ENCODE measurements at places on chromosomes 1 and 21.

DNA sequence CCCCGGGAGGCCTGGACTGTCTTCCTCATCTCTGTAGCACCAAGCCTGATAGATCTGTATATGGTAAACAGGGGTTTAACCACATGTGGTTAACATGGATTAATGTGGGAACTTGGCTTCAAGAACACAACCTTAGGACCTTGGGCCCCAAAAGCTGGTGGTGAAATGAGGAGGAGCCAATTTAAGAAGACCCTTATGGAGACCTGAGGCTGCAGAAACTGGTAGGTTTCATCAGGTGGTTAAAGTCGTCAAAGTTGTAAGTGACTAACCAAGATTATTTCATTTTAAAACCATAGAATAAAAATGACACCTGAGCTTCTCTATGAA lies 14.0 kb downstream of the THEMIS2 start:
- peaks cover 20% of the 10 kb centered on the region for H3K36me3 ChIP-seq
- H3K4me3 ChIP-seq: no peak overlapping the region
- H3K4me1 ChIP-seq: no peaks in the 10 kb centered on the region
- H3K27ac ChIP-seq: no peak overlapping the region
- DNase-seq: no peak

DNA sequence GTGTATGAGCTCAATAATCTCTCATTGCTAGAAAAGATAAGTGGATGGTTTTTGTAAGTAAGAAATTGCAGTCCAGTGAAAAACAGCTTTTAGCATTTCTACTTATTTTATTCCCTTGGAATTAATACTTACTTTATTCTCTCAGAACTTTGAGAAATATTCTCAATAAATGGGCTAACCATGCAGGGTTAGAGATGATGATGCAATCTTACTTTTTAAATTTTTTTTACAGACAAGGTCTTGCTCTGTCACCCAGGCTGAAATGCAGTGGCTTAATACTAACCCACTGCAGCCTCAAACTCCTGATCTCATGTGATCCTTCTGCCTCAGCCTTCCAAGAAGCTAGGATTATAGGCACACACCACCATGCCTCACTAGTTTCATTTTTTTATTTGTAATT lies 440.8 kb upstream of the ZP4 start:
- peaks cover 8% of the 10 kb centered on the region for H3K4me1 ChIP-seq
- no peak for DNase-seq
- H3K27me3 ChIP-seq: no peaks in the 10 kb centered on the region
- no peaks in the 10 kb centered on the region for H3K36me3 ChIP-seq
- no peak overlapping the region for H3K4me3 ChIP-seq

DNA sequence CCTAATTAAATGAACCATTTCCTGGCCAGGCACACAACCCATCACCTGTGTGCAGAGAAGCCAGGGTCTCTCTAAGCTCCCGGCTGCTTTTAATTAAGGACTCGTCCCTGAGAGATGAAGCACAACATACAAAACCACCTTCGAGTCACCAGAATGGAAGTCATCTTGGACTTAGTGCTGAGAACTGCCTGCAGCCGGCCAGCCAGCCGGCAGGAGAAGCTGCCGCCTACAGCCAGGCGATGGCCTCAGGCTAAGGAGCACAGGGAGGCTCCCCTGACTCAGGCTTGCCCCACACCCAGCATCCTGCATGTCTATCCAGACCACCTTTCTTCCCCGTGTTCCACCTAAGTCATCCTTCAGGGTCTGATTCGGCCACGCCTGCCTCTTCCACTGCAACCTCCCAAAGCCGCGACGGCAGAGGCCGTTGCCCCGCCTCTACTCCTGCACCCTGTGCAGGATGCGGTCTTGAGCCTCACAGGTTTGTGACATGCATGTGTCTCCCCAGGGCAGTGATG lies 83.6 kb downstream of the SLC66A1 start:
- H3K27ac ChIP-seq: peak overlapping the region; percentile 67
- H3K4me3 ChIP-seq: no peak overlapping the region
- H3K27me3 ChIP-seq: no peaks in the 10 kb centered on the region
- peak; percentile 92 for DNase-seq

GRCh38 chr1:221696718-221697461 lies 45.0 kb downstream of the DUSP10 start:
- H3K27me3 ChIP-seq: no peaks in the 10 kb centered on the region
- peaks cover 36% of the 10 kb centered on the region for H3K4me1 ChIP-seq
- DNase-seq: no peak
- H3K4me3 ChIP-seq: no peak overlapping the region

- no peaks in the 10 kb centered on the region for H3K36me3 ChIP-seq
- peak overlapping the region; percentile 75 for H3K4me3 ChIP-seq
- no peaks in the 10 kb centered on the region for H3K27me3 ChIP-seq
- DNase-seq: peak; percentile 98
- peak overlapping the region; percentile 18 for H3K27ac ChIP-seq
- H3K4me1 ChIP-seq: peaks cover 7% of the 10 kb centered on the region
These were observed 1.2 kb downstream of the SLC6A9 start for GRCh38 chr1:44029911-44030604.

GRCh38 chr21:17786071-17786850 lies 32.9 kb downstream of the C21orf91 start:
- H3K4me1 ChIP-seq: peaks cover 4% of the 10 kb centered on the region
- no peak for DNase-seq
- H3K27me3 ChIP-seq: no peaks in the 10 kb centered on the region
- peaks cover 6% of the 10 kb centered on the region for H3K36me3 ChIP-seq
- H3K27ac ChIP-seq: no peak overlapping the region

GRCh38 chr1:3465935-3466321 lies 11.5 kb downstream of the ARHGEF16 start:
- H3K4me1 ChIP-seq: no peaks in the 10 kb centered on the region
- no peaks in the 10 kb centered on the region for H3K36me3 ChIP-seq
- H3K27ac ChIP-seq: no peak overlapping the region
- H3K4me3 ChIP-seq: no peak overlapping the region

DNA sequence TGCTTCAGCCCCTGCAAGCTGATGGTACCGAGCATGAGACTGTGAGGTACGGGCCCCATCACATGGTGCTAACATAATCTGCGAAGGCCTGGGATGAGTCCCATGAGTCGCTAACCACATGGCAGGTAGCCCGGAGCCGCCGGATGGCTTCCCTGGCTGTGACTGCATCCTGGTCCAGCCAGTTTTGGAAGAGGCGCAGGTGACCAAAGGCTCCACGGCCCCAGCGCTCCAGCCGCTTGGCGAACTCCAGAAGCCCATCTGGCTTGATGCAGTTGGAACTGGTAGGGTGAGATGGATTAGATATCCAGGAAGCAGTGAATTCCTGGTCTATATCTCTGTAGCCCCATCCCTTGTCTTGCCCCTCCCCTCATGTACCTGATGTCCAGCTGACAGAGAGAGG lies 24.6 kb downstream of the LRRC41 start:
- H3K36me3 ChIP-seq: peaks cover 66% of the 10 kb centered on the region
- DNase-seq: peak; percentile 43
- H3K4me1 ChIP-seq: no peaks in the 10 kb centered on the region
- no peak overlapping the region for H3K27ac ChIP-seq
- H3K4me3 ChIP-seq: no peak overlapping the region

- no peaks in the 10 kb centered on the region for H3K36me3 ChIP-seq
- no peak within 1 kb of the TSS for H3K27ac ChIP-seq
- H3K4me1 ChIP-seq: peaks cover 10% of the 10 kb centered on the region
- H3K4me3 ChIP-seq: peak within 1 kb of the TSS; percentile 65
These were observed at the start of gene RGS16 for GRCh38 chr1:182604175-182605164. Gene RGS16, minus strand, starts transcription at chr1:182604389. Its CDS starts 130 bp downstream, at chr1:182604259.

DNA sequence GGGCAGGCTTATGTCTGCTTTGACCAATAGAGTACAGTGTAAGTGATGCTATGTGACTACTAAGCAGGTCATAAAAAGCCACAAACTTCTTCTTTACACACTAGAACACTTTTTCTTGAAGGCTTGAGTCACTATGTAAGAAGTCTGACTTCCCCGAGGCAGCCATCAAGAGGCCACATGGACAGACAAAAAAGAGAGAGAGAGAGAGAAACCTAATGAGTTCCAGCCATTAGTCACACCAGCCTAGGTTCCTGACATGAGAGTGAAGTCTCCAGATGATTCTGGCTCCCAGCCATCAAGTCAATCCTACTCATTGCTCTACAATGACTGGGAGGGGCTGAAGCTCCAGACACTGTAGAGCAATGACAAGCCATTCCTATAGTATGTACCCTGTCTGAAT lies 101.4 kb downstream of the LHX9 start:
- DNase-seq: peak; percentile 76
- H3K4me1 ChIP-seq: peaks cover 4% of the 10 kb centered on the region
- no peaks in the 10 kb centered on the region for H3K27me3 ChIP-seq
- no peak overlapping the region for H3K4me3 ChIP-seq

DNA sequence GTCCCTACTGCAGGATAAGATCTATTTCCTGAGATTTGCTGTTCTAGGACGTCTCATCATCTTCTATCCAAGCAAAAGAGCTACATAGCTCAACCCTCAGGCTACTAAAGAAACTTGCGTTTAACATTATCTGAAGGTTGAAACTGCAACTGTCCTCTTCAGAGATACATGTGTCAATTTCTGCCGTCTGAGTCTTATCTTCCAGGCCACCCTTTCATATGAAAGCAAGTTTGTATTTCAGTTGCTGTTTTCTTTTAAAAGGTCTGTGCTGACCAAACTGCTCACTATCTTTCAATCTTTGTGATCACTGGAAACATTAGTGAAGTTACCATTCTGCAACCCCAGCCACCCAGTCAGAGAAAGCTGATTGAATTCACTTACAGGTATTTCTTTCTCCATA lies 108.6 kb upstream of the RAB3GAP2 start:
- H3K27me3 ChIP-seq: peaks cover 4% of the 10 kb centered on the region
- no peak overlapping the region for H3K4me3 ChIP-seq
- no peak overlapping the region for H3K27ac ChIP-seq

DNA sequence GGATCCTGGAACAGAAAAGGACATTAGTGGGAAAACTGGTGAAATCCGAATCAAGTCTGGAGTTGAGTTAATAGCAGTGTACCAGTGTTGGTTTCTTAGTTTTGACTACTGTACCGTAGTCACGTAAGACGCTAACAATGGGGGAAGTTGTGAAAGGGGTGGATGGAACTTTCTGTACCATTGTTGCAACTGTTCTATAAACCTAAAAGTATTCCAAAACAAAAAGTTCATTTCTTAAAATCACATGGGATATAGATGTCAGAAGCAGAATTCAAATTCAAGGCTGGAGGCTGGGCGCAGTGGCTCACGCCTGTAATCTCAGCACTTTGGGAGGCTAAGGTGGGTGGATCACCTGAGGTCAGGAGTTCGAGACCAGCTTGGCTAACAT lies 16.9 kb downstream of the ARHGEF19 start:
- no peaks in the 10 kb centered on the region for H3K27me3 ChIP-seq
- DNase-seq: no peak
- no peaks in the 10 kb centered on the region for H3K36me3 ChIP-seq
- H3K4me1 ChIP-seq: no peaks in the 10 kb centered on the region

GRCh38 chr1:236123563-236123962 lies 18.8 kb upstream of the GPR137B start:
- no peaks in the 10 kb centered on the region for H3K4me1 ChIP-seq
- no peak overlapping the region for H3K27ac ChIP-seq
- H3K4me3 ChIP-seq: no peak overlapping the region
- H3K36me3 ChIP-seq: no peaks in the 10 kb centered on the region

GRCh38 chr1:65471861-65472332 lies 51.4 kb downstream of the LEPR start:
- no peak overlapping the region for H3K27ac ChIP-seq
- H3K4me3 ChIP-seq: no peak overlapping the region
- no peak for DNase-seq
- H3K4me1 ChIP-seq: peaks cover 42% of the 10 kb centered on the region

DNA sequence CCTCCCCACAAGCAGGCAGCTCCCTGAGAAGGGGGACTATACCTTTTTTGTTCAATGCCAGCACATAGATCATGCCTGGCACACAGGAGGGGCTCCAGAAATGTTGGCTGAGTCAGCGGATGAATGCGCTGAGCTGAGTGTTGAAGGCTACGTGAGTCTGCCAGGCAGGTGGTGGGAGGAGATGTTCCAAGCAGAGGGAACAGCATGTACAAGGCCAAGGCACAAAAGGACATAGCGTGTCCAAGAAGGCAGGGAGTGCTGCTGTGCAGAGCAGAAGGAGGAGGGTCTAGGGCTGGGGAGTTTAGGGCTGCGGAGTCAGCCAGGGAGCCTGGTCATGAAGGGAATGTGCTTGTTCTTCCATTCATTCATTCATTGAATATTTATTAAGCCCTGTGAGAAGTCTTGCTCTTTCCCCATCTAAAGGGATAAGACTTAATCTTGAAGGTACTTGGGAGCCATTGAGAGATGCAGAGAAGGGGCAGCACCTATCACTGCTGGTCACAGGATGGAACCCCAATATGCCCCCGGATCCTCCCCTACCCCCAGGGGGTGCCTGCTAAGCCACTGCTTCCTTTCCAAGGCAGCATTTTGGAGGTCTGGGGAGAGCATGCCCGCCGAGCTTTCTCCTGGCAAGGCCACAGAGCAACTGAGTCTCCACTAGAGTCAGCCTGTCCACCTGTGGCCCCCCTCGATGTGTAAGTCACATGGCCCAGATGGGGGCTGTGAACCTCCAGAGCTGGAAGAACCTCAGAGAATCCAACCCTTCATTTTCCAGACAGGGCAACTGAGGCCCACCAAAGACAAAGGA lies 31.2 kb upstream of the LAPTM5 start:
- DNase-seq: peak; percentile 55
- H3K4me1 ChIP-seq: no peaks in the 10 kb centered on the region
- H3K36me3 ChIP-seq: no peaks in the 10 kb centered on the region

- no peaks in the 10 kb centered on the region for H3K27me3 ChIP-seq
- DNase-seq: no peak
- H3K36me3 ChIP-seq: no peaks in the 10 kb centered on the region
- H3K4me3 ChIP-seq: no peak overlapping the region
- H3K27ac ChIP-seq: no peak overlapping the region
- H3K4me1 ChIP-seq: no peaks in the 10 kb centered on the region
These were observed 8.8 kb downstream of the SMYD2 start for GRCh38 chr1:214289574-214290272.

- H3K36me3 ChIP-seq: peaks cover 6% of the 10 kb centered on the region
- no peak overlapping the region for H3K27ac ChIP-seq
- DNase-seq: no peak
- no peak overlapping the region for H3K4me3 ChIP-seq
- no peaks in the 10 kb centered on the region for H3K27me3 ChIP-seq
- no peaks in the 10 kb centered on the region for H3K4me1 ChIP-seq
These were observed 21.4 kb downstream of the GNB1 start for GRCh38 chr1:1869469-1869868.

DNA sequence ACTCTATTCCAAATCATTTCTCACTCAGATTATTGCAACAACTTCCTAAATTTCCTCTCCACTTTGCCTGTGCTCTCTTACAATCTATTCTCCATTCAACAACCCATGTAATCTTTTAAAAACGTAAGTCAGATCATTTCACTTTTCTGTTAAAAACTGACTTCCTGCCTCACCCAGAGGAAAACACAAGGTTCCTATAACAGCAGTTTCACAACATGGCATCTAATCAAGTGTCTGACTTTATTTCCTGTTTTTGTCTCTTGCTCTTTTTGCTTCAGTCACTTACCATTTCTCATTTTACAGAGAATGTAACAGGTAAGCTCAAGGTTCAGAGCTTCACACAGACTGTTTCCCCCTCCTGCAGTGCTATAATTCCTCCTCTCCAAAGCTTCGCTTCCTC lies 560.7 kb downstream of the LRRIQ3 start:
- no peaks in the 10 kb centered on the region for H3K36me3 ChIP-seq
- H3K27me3 ChIP-seq: no peaks in the 10 kb centered on the region
- no peak overlapping the region for H3K4me3 ChIP-seq
- no peak for DNase-seq
- no peaks in the 10 kb centered on the region for H3K4me1 ChIP-seq
- no peak overlapping the region for H3K27ac ChIP-seq

- no peak overlapping the region for H3K27ac ChIP-seq
- no peaks in the 10 kb centered on the region for H3K36me3 ChIP-seq
- no peaks in the 10 kb centered on the region for H3K27me3 ChIP-seq
- no peak overlapping the region for H3K4me3 ChIP-seq
- DNase-seq: no peak
- H3K4me1 ChIP-seq: no peaks in the 10 kb centered on the region
These were observed 182.9 kb downstream of the NTNG1 start for GRCh38 chr1:107323784-107324183.

Measured in osteoblast (primary cell).